ENCODE measurements at places on chromosomes 4 and X. TPM values are rescaled to one million over a fixed set of nuclear protein-coding genes. Genes with fewer than 3 reads are reported as not detected.

The MAGEA3 gene
- total RNA-seq = not detected

DNA sequence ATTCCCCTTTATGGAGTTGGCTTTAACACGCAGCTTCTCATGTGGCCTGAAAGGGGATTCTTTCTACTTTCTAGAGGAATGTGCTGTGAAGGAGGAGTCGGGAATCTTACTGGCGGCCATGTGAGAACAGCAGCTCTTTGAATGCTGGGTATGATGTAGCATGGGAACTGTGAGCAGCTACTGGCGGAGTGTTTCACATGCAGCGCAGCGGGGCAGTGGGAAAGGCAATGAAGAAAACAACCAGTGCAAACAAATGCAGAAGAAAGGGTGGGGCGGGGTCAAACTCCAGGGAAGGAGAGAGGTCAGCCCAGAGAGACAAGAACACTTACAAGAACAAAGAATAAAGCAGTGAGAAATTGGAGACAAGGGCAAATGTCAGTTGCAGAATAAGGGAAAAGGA, 363.8 kb upstream of the FTHL17 start:
- no peaks in the 10 kb centered on the region for H3K36me3 ChIP-seq
- no peaks in the 10 kb centered on the region for H3K4me1 ChIP-seq
- no peak for DNase-seq
- H3K27ac ChIP-seq = no peak overlapping the region

DNA sequence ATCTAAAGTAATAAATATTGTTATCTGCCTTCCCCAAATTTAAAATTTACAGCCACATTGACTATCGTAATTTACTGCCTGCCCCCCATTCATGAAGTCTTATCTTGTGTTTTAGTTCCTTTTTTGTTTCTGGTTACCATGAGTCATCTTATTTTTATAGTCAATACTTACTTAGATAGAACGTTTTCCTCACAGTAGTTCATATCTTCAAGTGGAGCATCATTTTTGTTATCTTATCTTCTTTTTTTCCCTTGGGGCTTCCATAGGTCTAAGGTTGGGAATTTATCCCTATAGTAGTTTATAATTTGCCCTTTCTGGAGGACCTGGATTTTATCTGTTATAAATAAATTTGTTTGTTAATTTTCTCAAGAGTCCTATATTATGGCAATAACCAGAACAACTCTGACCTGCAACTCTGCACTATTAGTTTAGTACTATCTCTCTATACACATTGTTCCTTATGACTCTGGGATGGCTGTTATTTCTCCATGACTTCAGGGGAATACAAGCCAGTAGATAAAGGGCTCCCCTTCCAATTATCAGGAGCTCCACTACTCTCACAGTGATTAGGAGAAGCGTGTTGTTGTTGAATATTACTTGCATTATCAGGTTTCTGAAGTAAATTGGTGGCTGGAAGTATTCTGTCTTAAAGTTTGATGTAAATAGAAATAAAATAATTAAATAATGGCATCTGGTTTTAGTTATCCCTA, 330.6 kb downstream of the GALNTL6 start:
- DNase-seq = no peak
- H3K27ac ChIP-seq = no peak overlapping the region
- H3K27me3 ChIP-seq = no peaks in the 10 kb centered on the region
- no peak overlapping the region for H3K4me3 ChIP-seq

The RHOXF2 gene
- not detected for total RNA-seq

GRCh38 chrX:118569676-118570075, 74.1 kb downstream of the DOCK11 start:
- no peaks in the 10 kb centered on the region for H3K27me3 ChIP-seq
- H3K27ac ChIP-seq = no peak overlapping the region
- peaks cover 6% of the 10 kb centered on the region for H3K36me3 ChIP-seq
- H3K4me1 ChIP-seq = no peaks in the 10 kb centered on the region

The SLC6A14 gene
- not detected for total RNA-seq

DNA sequence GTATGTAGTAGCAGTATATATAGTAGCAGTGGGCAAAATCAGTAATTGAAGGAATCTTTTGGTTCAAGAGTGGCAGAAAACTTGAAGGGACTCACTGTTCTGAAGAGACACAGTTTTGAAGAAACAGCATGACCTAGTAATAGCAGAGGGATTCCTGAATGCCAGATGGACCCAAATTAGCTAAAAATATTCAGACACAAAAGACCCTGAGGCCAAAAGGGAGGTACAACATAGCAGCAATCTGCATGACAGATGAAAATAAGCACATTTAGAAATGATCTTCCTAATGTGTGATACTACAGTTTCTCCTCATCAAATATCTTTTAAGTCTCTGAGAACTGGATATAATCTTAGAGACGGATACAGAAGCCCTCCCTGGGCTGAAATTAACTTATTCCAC, 536.6 kb downstream of the PPARGC1A start:
- H3K4me1 ChIP-seq = no peaks in the 10 kb centered on the region
- no peaks in the 10 kb centered on the region for H3K36me3 ChIP-seq
- no peak for DNase-seq
- H3K27ac ChIP-seq = no peak overlapping the region

DNA sequence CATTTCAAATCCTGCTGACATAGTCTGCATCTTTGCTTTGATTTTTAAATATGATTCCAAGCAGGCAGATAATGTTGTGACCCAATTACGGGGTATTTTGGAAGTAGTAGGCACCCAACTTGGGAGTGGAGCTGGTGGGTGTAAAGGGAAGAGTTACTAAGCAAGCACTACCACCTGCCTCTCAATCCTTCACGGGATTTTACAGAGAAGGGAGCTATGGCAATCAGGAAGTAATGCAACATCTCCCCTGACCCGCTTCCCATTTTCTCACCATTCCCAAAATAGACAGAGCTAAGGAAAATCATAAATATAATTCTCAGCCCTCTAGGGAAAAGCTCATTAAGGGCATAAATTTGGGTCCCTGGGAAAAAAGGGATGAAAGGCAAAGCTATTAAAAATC, 9.2 kb downstream of the APBB2 start:
- peaks cover 17% of the 10 kb centered on the region for H3K27me3 ChIP-seq
- no peaks in the 10 kb centered on the region for H3K36me3 ChIP-seq
- no peak for DNase-seq
- H3K4me3 ChIP-seq = no peak overlapping the region

- H3K4me3 ChIP-seq = peak overlapping the region; percentile 7
- H3K4me1 ChIP-seq = peaks cover 6% of the 10 kb centered on the region
- no peak overlapping the region for H3K27ac ChIP-seq
- no peaks in the 10 kb centered on the region for H3K27me3 ChIP-seq
- H3K36me3 ChIP-seq = no peaks in the 10 kb centered on the region
- no peak for DNase-seq
Measured at GRCh38 chr4:70722199-70722791, 531 bp downstream of the RUFY3 start.

GRCh38 chr4:128519163-128519830, 231.7 kb upstream of the PGRMC2 start:
- H3K27ac ChIP-seq = no peak overlapping the region
- DNase-seq = no peak
- no peak overlapping the region for H3K4me3 ChIP-seq
- peaks cover 8% of the 10 kb centered on the region for H3K27me3 ChIP-seq
- no peaks in the 10 kb centered on the region for H3K4me1 ChIP-seq
- H3K36me3 ChIP-seq = no peaks in the 10 kb centered on the region

The BANK1 gene
- 1.7 TPM for total RNA-seq

DNA sequence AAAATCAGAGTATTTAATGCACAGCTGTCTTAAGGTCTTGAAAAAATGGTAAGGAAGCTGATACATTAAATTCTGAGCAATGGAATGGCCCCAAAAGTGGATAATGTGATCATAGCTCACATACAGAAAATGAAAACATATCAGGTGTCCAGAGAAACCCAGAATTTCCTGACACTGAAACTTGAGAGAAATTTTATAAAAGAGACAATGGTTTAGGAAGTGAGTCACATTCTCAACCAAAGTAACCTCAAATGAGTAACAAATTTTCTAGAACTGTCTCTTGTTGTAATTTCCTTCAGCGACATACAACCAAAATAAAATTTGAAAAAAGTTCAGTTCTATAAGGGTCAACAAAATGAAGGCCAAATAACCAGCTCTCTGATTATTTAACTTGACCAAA, 37.4 kb upstream of the PACRGL start:
- peaks cover 9% of the 10 kb centered on the region for H3K27me3 ChIP-seq
- DNase-seq = no peak
- H3K4me3 ChIP-seq = no peak overlapping the region
- no peak overlapping the region for H3K27ac ChIP-seq
- no peaks in the 10 kb centered on the region for H3K36me3 ChIP-seq

DNA sequence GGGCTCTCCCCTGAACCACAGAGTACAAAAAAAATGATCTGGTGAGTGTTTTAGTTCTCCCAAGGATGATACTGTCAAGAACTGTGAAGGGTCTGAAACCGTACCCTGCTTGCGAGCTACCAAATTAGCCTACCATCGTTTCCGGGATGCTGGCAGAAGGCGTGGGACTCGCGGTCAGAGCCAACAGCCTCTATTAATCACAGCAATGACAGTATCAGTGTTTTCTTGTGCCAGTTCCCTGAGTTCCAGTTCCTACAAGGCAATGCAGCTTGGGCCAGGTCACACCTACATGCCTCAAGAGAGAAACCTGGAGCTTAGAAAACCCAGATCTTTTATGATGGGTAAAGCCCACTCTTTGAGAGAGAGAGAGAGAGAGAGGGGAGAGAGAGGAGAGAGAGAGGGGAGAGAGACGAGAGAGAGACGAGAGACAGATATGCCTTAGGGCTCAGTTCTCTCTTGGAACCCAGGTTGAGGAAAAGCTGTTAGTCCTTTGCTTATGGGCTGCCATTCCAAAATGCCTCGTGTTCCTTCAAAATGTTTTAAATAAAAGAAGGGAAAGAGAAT, 327.8 kb downstream of the ARHGAP10 start:
- peaks cover 41% of the 10 kb centered on the region for H3K4me1 ChIP-seq
- no peaks in the 10 kb centered on the region for H3K27me3 ChIP-seq
- H3K36me3 ChIP-seq = no peaks in the 10 kb centered on the region
- peak overlapping the region; percentile 37 for H3K27ac ChIP-seq

DNA sequence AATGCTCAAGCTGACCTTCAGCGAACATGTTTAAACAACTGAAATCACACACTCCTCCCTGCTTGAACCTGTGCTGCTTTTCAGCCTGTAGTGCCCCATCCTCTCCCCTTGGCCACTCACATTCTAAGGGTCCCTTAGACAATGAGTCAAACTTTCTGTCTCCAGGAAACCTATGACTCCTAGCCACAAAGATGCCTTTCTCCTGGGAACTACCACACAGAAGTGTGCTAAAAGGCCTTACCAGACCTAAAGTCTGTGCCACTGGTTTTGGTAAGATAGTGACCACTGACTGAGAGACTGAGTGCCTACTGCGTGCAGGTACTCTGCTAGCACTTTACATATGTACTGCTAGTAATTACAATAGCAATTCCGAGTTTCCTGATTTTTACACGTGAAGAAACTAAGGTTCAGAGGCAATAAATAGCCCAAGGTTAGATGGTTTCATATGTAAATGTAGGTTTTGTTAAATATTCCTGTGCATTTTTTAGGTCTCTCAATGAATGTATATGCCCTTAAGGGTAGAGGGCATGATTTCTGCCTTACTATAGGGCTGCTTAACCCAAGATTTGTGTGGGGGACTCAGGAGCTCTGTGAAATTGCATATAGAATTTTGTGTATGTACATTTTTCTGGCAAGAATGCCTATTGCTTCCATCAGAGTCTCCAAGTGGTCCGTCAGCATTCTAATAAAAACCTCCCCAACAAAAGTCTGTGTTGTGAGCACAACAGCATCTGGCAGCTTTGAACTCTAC, 71.1 kb downstream of the NSG1 start:
- H3K27ac ChIP-seq = no peak overlapping the region
- H3K4me1 ChIP-seq = peaks cover 11% of the 10 kb centered on the region
- DNase-seq = no peak
- H3K4me3 ChIP-seq = no peak overlapping the region

GRCh38 chr4:174318829-174319764, 35.4 kb downstream of the CEP44 start:
- H3K27ac ChIP-seq = no peak overlapping the region
- H3K36me3 ChIP-seq = no peaks in the 10 kb centered on the region
- no peak overlapping the region for H3K4me3 ChIP-seq
- no peak for DNase-seq
- no peaks in the 10 kb centered on the region for H3K4me1 ChIP-seq

GRCh38 chrX:103520386-103520785, 1.1 kb upstream of the RAB40A start:
- DNase-seq = no peak
- no peaks in the 10 kb centered on the region for H3K27me3 ChIP-seq
- H3K4me3 ChIP-seq = no peak overlapping the region
- H3K4me1 ChIP-seq = no peaks in the 10 kb centered on the region
- H3K27ac ChIP-seq = no peak overlapping the region

- H3K36me3 ChIP-seq = no peaks in the 10 kb centered on the region
- peaks cover 9% of the 10 kb centered on the region for H3K4me1 ChIP-seq
- no peak overlapping the region for H3K27ac ChIP-seq
- DNase-seq = peak; percentile 58
- H3K4me3 ChIP-seq = peak overlapping the region; percentile 44
- H3K27me3 ChIP-seq = peaks cover 4% of the 10 kb centered on the region
Measured at GRCh38 chrX:153768311-153769157, 4.5 kb downstream of the PLXNB3 start.

The TRPC3 gene
- 0.73 TPM for total RNA-seq

The MAGEA10 gene
- not detected for total RNA-seq

- no peaks in the 10 kb centered on the region for H3K36me3 ChIP-seq
- H3K4me1 ChIP-seq = no peaks in the 10 kb centered on the region
- no peaks in the 10 kb centered on the region for H3K27me3 ChIP-seq
- no peak overlapping the region for H3K27ac ChIP-seq
- DNase-seq = no peak
Measured at GRCh38 chr4:185358959-185359358, 36.8 kb downstream of the LRP2BP start.

The SASH3 gene
- total RNA-seq = 243 TPM

DNA sequence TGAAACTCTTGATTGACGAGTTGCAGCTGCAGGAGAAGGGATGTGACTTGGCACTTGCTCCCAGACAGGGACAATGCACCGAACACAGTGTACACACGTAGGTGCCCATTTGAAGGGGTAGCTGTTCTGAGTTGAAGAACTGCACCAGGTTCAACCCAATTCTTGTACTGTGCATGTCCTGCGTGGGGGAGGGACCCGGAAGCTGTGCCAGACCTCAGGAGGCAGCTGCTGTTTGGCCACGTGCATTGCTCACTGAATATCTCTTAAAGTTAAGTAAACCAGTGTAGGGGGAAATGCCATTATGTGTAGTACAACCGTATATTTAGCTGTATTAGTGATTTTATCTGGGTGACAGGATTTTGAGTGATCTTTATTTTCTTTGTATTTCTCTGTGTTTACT, 12.0 kb upstream of the RBBP7 start:
- peaks cover 16% of the 10 kb centered on the region for H3K27me3 ChIP-seq
- no peak for DNase-seq
- peak overlapping the region; percentile 84 for H3K4me3 ChIP-seq

GRCh38 chrX:113933931-113934330, 650.0 kb upstream of the HTR2C start:
- H3K27me3 ChIP-seq = peaks cover 2% of the 10 kb centered on the region
- no peak for DNase-seq
- H3K27ac ChIP-seq = no peak overlapping the region
- H3K36me3 ChIP-seq = no peaks in the 10 kb centered on the region
- no peak overlapping the region for H3K4me3 ChIP-seq

- H3K4me1 ChIP-seq = no peaks in the 10 kb centered on the region
- no peak overlapping the region for H3K27ac ChIP-seq
- DNase-seq = no peak
- peaks cover 24% of the 10 kb centered on the region for H3K27me3 ChIP-seq
- no peak overlapping the region for H3K4me3 ChIP-seq
Measured at GRCh38 chr4:76002176-76002575, 5.1 kb downstream of the CXCL9 start.
